ENCODE measurements at places on chromosomes 4 and X.
A peak's percentile ranks its signal among the peaks of the same experiment; 100 is the strongest.

DNA sequence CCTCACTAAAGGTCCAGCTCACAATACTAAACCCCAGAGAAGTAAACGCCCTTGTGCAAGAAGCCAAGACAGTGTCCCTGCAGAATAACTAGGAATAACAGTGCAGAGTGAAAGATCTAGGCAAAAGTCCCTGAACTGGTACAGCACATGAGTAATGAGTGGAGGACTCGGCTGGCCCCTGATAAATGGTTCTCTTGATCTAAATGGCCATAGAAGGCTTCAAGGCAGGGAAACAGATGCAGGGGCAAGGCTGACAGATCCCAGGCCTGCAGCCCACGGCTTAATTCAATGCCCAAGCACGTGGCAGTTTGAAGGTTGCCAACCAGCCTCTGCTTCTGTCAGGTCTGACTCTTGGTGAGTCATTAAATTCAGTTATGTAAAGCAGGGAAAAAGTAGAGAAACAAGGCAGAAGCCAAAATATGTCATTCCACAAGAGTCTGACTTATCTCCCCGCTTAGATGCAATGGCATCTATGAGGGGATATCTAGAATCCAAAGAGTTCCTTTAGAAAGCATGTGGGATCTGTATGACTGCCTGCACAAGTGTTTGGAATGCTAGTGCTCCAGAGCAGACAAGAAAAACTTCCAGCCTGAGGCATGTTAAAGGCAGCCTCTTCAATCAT lies 121.3 kb downstream of the PRDM5 start:
- H3K27ac ChIP-seq: no peak overlapping the region
- H3K4me1 ChIP-seq: no peaks in the 10 kb centered on the region
- no peak for DNase-seq
- no peak overlapping the region for H3K4me3 ChIP-seq
- no peaks in the 10 kb centered on the region for H3K36me3 ChIP-seq

- no peaks in the 10 kb centered on the region for H3K4me1 ChIP-seq
- no peaks in the 10 kb centered on the region for H3K27me3 ChIP-seq
- no peak overlapping the region for H3K4me3 ChIP-seq
- H3K36me3 ChIP-seq: no peaks in the 10 kb centered on the region
- no peak overlapping the region for H3K27ac ChIP-seq
These were observed 310.9 kb upstream of the MAOA start for GRCh38 chrX:43345166-43345565.

GRCh38 chrX:152908486-152908885 lies 10.6 kb downstream of the ZNF185 start:
- no peak overlapping the region for H3K27ac ChIP-seq
- no peaks in the 10 kb centered on the region for H3K4me1 ChIP-seq
- no peaks in the 10 kb centered on the region for H3K27me3 ChIP-seq

DNA sequence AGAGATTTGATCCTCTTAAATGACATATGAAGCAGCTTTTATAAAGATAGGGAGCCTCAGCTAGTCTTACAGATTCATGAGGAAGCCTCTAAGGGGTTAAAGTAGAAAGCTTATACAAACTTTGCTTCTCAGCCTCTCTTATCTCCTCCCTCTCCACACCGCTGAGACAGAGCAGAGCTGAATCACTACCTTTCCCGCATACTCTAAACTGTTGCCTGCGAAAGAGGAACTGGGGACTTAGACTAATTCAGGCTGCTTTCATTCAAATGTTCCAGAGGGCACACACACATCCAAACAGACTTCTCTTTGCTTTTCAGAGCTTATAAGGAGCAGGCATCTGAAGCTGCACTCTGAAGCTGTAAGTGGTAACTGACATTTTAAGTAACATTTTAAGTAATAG lies at the start of gene SERTM2:
SERTM2 (plus strand) TSS at position 169 of the 400 bp plus-strand sequence. CDS start 7,213 bp downstream, outside the sequence.
- DNase-seq: no peak
- H3K4me1 ChIP-seq: no peaks in the 10 kb centered on the region
- no peak within 1 kb of the TSS for H3K4me3 ChIP-seq
- no peaks in the 10 kb centered on the region for H3K27me3 ChIP-seq

- no peaks in the 10 kb centered on the region for H3K27me3 ChIP-seq
- peak overlapping the region; percentile 8 for H3K27ac ChIP-seq
- H3K4me1 ChIP-seq: no peaks in the 10 kb centered on the region
- no peak for DNase-seq
- H3K36me3 ChIP-seq: no peaks in the 10 kb centered on the region
- H3K4me3 ChIP-seq: no peak overlapping the region
These were observed 333.8 kb downstream of the DMD start for GRCh38 chrX:32877592-32877991.

DNA sequence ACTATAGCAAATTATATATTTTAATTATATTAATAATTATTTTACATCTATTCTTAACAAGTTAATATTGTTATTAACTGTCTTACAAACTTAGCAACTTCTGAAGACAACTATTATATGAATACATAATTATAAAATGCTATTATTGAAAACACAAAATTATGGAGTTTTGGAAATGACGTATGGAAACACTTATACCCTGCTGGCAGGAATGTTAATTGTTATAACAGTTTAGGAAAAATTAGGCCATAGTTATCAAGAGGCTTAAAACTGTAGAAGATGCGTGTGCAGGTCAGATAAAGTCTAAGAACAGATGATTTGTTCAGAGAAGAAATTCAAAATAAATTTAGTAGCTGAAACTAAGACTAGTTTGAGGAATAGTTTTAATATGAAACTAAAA lies 211.7 kb downstream of the FAT4 start:
- DNase-seq: no peak
- no peaks in the 10 kb centered on the region for H3K4me1 ChIP-seq
- no peak overlapping the region for H3K27ac ChIP-seq
- H3K36me3 ChIP-seq: no peaks in the 10 kb centered on the region

DNA sequence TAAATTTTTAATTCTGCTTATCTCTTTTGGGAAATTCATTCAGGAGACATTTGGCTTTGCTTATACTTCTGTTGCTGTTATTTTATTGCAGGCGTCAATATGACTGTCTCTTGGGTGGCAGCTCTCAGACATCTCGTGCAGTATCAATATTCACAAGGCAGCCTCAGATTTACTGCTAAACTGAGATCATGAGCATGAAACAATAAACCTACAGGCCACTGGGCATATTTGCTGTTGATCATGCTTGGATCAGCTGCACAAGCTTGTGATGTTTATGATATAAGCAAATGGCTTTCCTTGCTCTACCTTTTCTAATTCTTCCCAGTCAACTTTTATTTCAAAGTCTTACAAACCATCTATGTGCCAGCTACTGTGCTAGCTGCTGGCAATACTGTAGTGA lies 39.2 kb downstream of the TSPAN5 start:
- H3K4me1 ChIP-seq: no peaks in the 10 kb centered on the region
- DNase-seq: no peak
- no peaks in the 10 kb centered on the region for H3K36me3 ChIP-seq
- H3K27ac ChIP-seq: no peak overlapping the region
- no peak overlapping the region for H3K4me3 ChIP-seq
- H3K27me3 ChIP-seq: no peaks in the 10 kb centered on the region

- H3K4me3 ChIP-seq: no peak overlapping the region
- no peak overlapping the region for H3K27ac ChIP-seq
- no peaks in the 10 kb centered on the region for H3K4me1 ChIP-seq
- no peak for DNase-seq
- H3K36me3 ChIP-seq: no peaks in the 10 kb centered on the region
These were observed 9.4 kb downstream of the GPRIN3 start for GRCh38 chr4:89298155-89298554.

DNA sequence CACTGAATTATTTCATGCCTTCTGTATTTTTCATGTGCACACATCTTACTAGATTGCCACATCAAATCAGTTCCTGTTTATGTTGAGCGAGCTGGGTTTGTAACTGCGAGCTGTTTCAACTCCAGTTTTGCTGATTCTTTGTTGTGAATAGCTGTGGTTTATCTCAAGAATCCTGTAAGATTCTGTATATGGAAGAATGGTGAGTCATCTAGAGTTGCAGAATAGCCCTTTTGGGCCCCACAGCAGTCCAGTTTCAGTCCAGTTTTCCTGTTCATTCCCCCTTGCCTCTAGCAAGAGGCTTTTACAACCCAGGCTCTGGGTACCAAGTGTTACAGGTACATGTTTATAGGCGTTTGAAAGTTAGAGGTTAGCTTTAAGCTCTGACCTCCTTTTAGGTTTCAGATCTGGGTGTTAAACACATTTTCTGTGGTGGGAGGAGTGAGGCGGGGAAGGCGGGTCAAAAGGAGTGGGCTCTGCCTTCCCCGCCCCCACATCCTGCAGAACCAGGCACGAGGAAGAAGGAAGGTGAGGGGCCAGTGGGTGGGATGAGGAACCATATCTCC lies 32.7 kb downstream of the TBC1D14 start:
- peaks cover 7% of the 10 kb centered on the region for H3K4me1 ChIP-seq
- H3K27me3 ChIP-seq: no peaks in the 10 kb centered on the region
- H3K27ac ChIP-seq: peak overlapping the region; percentile 91
- no peaks in the 10 kb centered on the region for H3K36me3 ChIP-seq
- H3K4me3 ChIP-seq: no peak overlapping the region

- DNase-seq: no peak
- H3K36me3 ChIP-seq: no peaks in the 10 kb centered on the region
- no peak overlapping the region for H3K4me3 ChIP-seq
- H3K27ac ChIP-seq: peak overlapping the region; percentile 2
- H3K4me1 ChIP-seq: no peaks in the 10 kb centered on the region
These were observed 16.1 kb upstream of the TASL start for GRCh38 chrX:30593440-30594200.

DNA sequence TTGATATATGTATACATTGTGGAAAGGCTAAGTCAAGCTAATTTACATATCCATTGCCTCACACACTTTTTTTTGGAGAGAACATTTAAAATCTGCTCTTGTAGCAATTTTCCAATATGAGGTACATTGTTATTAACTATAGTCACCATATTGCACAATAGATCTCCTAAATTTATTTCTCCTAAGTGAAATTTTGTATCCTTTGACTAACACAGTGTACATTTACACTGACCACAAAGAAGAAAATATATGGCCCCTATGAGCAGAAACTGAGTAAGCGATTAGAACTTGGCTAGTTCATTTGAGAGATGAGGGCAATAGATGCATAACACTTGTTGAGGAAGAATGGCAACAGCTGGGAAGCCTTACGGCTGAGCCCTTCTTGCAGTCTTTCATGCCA lies 20.3 kb upstream of the GUCY1B1 start:
- H3K27ac ChIP-seq: no peak overlapping the region
- no peaks in the 10 kb centered on the region for H3K36me3 ChIP-seq
- H3K4me1 ChIP-seq: no peaks in the 10 kb centered on the region

- peaks cover 8% of the 10 kb centered on the region for H3K27me3 ChIP-seq
- no peak overlapping the region for H3K4me3 ChIP-seq
- no peak overlapping the region for H3K27ac ChIP-seq
- H3K4me1 ChIP-seq: no peaks in the 10 kb centered on the region
- DNase-seq: no peak
These were observed 95.4 kb upstream of the PSAPL1 start for GRCh38 chr4:7530082-7530481.

GRCh38 chr4:85457752-85458467 lies 17.0 kb upstream of the ARHGAP24 start:
- H3K4me1 ChIP-seq: no peaks in the 10 kb centered on the region
- no peak for DNase-seq
- H3K36me3 ChIP-seq: no peaks in the 10 kb centered on the region
- no peak overlapping the region for H3K4me3 ChIP-seq
- H3K27me3 ChIP-seq: no peaks in the 10 kb centered on the region
- peak overlapping the region; percentile 6 for H3K27ac ChIP-seq

DNA sequence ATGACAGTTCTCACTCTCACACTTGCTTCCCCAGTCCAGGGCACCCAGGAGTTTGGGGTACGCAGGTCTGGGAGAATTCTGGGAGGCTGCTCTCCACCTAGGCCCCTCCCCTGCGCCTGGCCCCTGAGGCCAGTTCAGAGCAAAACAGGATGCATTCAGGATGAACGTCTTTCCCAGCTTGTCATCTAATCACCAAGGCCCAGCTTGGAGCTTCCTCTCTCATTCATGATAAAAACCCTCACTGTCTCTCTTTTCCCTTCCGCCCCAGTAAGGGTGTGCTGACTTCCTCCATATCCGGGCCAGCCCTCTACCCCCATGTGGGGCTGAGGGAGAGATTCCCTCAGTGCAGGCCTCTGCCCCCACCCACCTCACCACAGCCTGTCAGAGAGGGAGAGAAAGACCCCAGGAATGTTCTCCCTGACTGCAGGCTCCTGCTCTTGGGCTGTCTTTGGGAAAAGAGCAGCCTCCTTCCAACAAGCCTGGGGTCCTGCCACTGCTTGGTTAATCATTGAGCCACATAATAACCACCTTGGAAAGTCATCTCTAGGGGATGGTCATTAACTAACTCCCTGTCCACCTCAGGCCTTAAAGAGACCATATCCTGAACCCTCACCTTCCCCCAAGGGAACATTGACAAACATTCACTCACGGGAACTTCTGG lies 50.1 kb downstream of the STARD8 start:
- H3K4me1 ChIP-seq: no peaks in the 10 kb centered on the region
- no peak for DNase-seq
- H3K36me3 ChIP-seq: no peaks in the 10 kb centered on the region
- H3K27ac ChIP-seq: peak overlapping the region; percentile 23
- no peaks in the 10 kb centered on the region for H3K27me3 ChIP-seq

DNA sequence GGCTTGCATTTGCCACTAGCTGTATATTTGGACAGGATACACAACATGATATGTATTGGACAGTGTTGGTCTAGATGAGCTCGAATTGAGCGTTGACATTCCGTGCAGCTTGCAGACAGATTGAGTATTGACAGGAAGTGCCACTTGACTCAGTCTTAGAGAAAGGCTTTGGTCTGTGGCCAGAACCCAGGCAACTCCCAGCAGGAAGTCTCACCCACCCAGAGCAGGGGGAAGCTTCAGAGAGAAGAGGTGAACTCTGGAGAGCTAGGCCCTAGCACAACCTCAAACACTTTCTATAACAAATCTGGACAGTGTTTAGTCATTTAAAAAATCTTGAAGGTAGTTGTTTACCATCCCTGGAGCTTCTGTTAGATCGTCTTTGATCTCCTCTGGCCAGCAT lies 280.5 kb downstream of the FBXW7 start:
- H3K27me3 ChIP-seq: no peaks in the 10 kb centered on the region
- no peaks in the 10 kb centered on the region for H3K4me1 ChIP-seq
- no peaks in the 10 kb centered on the region for H3K36me3 ChIP-seq
- DNase-seq: no peak
- H3K4me3 ChIP-seq: no peak overlapping the region
- no peak overlapping the region for H3K27ac ChIP-seq

DNA sequence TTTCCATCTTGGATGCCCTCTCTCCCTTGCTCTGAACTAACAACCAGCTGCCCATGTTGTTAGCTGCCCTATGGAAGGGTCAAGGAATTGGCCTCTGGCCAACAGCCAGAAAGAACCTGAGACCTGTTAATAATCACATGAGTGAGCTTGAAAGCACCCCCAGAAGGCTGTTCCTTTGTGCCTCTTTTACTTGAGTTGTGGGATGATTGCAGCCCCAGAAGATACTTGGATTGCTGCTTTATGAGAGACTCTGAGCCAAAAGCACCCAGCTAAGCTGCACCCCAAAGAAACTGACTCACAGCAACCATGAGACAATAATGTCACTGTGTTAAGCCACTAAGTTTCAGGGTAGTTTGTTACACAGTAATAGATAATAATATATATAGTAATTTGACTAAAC lies 73.3 kb downstream of the FRYL start:
- no peaks in the 10 kb centered on the region for H3K27me3 ChIP-seq
- DNase-seq: no peak
- no peak overlapping the region for H3K27ac ChIP-seq
- no peak overlapping the region for H3K4me3 ChIP-seq
- H3K4me1 ChIP-seq: no peaks in the 10 kb centered on the region

GRCh38 chr4:609400-610050 lies 15.8 kb upstream of the PDE6B start:
- H3K4me3 ChIP-seq: no peak overlapping the region
- no peaks in the 10 kb centered on the region for H3K36me3 ChIP-seq
- no peaks in the 10 kb centered on the region for H3K4me1 ChIP-seq

GRCh38 chr4:168600796-168601583 lies 104.1 kb downstream of the PALLD start:
- peak overlapping the region; percentile 2 for H3K27ac ChIP-seq
- no peak for DNase-seq
- no peaks in the 10 kb centered on the region for H3K36me3 ChIP-seq

Measured in breast epithelium (tissue), 4 donors.